Lower leg skin (tissue), 4 donors: ENCODE measurements at places on chromosomes 2 and 18.

- DNase-seq = peak; percentile 6
These were observed 158.0 kb downstream of the SMAD7 start for GRCh38 chr18:48792611-48793380.

GRCh38 chr2:17682098-17682857, 71.3 kb downstream of the SMC6 start:
- DNase-seq = no peak

DNA sequence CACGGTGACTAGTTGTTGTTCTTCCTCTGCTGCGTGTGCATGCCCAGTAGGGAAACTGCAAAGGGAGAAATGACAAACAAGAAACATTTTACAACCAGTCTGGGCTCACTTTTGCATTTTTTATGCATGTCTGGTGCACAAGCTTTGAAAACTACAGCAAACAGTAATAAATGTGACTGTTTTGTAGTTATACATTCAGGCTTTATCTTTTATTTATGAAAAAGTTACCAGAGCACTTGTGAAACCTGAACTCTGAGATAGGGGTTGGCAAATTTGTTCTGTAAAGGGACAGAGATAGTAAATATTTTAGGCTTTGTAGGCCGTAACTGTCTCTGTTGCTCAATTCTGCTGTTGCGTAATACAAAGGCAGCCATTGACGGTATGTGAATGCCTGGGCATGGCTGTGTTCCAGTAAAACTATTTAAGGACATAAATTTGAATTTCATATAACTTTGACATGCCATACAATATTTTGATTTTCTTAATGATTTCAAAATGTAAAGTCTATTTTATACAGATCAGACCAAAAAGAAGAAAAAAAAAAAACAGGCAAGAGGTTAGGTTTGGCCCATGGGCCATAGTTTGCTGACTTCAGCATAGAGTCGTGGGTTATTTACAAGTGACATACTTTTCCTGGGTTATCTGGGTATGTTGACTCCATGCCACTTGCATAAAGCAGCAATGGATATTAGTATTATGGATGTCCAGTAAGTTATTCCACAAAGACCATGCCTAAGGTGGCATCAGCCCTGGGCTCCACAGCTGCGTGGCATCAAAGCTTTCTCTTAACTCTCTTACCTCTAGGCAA, 53.6 kb upstream of the EML6 start:
- no peak for DNase-seq

- no peak for DNase-seq
These were observed 156.4 kb upstream of the ITGA4 start for GRCh38 chr2:181300600-181301291.

GRCh38 chr2:218262631-218263586, 2.1 kb downstream of the GPBAR1 start:
- no peak for DNase-seq

- no peak for DNase-seq
These were observed 39.5 kb downstream of the SPATS2L start for GRCh38 chr2:200345975-200346374.

DNA sequence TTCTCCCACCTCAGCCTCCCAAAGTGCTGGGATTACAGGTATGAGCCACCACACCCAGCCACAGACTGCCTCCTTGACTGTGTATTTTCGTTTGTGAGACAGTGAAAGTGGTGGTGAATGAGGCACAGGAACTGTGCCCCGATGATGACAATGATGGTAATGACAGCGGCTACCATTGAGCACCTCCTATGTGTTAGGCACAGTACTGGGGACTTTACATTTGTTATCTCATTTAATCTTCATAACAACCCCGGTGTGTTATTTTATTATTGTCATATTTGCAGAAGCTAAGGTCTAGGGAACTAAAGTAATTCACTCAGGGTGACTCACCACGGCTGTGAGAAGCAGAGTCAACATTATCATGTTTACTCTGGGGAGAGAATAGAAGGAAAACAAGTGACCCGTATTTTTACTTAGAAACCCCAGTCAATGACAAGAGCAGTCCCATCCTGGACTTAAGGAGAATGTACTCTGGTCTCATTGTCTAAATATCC, 77.6 kb upstream of the ALPP start:
- no peak for DNase-seq

DNA sequence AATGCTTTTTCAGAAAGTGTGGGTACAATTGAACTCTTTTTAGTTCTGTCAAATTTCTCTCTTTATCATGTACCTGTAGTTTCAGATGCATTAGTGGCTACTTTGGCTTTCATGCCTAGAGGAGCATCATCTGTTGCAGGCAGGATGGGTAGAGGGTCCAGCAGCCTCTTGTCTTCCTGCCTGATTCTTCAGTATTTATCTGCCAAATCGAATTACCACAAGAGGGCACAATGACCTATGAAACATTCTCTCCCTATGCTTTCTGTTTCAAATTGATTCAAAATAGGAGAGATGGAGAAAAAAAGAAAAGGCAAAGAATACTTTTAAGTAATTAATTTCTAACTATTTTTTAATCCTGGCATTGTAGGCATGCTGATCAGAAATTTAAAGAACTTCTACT, 477.2 kb downstream of the TRIB2 start:
- no peak for DNase-seq

DNA sequence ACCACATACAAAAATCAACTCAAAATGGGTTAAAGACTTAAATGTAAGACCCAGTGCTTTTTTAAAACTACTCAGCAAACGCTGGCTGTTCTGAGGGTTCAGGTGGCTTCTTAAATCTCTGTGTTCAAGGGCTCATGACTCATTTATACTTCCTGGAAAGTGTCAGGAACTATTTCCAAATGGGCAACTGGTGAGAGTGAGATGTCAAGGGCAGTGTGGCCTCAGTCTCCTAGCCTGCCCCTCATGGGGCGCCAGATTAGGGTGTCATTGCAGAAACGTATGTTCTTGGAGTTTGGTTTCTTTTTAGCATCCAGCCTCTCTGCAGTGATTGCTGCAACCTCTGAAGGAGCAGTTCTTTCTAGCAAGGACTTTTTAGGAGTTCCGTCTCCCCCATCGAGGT, 485.4 kb downstream of the TNS1 start:
- no peak for DNase-seq

DNA sequence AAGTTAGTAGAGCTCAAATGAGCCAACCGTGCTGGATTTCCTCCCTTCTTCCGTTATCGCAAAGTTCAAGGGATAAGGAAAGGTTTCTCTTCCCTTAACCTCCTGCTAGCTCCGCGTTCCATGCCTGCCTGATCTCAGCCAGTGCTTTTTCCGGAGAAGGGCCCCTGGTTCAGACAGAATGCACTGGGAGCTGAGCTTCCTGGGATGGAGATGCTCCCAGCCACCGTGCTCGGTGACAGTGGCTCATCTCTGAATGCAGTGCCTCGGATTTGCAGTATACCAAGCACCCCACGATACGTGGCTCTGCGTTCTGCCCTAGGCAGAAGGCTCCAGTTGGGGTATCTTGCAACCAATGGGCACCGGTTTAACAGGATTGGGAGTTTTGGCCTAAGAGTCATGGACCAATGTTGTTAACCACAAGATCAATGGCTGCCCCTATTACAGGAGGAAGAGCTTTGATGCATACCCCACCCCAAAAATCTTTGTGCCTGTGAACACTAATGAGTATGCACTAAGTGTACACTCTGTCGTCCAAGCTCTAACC, 876 bp downstream of the CNTNAP5 start:
- no peak for DNase-seq

DNA sequence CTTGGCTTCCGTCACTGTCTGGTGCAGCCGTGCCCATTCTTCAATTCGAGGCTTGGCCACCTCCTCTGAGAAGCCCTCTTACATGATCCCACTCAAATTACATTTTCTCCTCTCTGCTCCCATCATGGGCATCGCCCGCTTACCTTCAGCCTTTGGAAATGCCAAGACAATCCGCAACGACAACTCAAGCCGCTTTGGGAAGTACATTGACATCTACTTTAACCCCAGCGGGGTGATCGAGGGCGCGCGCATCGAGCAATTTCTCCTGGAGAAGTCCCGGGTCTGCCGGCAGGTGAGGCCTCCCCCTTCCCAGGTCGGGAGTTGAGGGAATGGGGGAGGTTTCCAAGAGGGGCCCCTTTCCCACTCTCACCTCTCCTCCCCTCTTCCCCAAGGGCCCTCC, 38.3 kb downstream of the MYO7B start:
- DNase-seq = peak; percentile 81

DNA sequence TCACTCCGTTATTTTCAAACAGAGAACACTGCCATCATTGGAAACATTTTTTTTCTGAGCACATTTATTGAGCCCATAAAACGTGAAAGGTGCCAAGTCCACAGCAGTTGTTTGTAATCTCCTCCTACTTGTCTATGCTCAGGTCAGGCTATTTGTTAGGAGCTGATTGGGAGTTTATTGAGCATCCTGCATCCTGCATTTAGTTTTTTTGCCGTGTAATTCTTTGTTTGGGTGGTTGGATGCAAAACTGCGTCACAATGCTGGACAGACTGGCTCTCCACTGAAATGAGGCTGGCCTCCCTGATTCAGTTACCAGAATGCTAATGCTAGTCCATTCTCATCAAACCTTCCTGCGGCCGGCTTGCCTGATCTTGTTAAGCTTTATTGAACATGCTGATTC, 71.4 kb downstream of the RAPGEF4 start:
- no peak for DNase-seq

- DNase-seq = no peak
These were observed 130.2 kb downstream of the MTCL1 start for GRCh38 chr18:8835521-8835953.

DNA sequence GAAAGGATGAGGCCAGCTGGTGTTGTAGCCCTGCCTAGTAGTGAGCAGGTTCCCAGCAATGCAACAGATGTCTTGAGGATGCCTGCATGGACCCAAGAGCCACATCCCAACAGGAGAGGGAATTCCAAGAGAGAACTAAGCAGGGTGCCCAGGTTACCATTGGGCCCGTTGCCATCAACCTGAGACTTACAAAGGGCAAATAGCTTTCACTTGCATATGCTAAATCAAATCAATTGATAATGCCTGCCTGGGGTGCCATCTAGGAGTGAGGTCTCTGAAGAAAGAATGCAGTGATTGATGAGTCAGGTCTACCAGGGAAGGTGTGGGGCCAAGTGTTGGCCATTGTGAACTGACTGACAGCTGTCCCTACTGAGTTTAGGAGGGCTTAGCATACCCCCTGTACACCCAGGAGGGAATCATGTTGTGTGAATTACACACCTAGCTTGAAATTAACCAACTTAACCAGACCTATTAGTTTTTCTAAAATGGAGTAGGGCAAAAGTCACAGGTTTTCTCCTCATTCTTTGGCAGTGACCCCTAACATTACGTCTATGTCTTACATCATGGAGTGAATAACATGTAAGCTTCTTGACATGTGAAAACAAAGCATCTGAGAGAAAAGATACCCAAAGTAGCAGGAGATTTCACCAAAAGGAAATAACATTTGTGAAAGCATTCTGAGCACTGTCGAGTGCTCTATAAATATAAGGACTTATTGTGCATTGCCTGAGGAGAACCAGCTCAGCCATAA, 32.3 kb downstream of the FHOD3 start:
- no peak for DNase-seq

DNA sequence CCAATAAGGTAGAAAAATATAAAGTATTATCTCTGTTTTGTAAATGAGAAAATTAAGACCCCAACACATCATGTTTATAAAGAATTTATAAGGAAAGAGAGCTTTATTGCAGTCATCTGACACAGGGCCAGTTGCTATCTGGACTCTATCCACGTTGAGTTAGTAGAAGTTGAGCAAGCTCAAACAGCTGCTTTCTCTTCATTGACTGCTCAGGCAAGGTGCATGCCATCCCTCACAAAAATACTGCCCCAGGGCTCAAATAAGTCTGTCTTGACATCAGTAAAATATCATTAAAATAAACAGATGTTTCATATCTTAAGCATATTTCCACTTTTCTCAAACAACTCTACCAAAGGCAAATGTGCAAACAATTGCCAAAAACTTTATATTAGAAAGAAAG, 14.8 kb downstream of the COL5A2 start:
- peak; percentile 86 for DNase-seq

DNA sequence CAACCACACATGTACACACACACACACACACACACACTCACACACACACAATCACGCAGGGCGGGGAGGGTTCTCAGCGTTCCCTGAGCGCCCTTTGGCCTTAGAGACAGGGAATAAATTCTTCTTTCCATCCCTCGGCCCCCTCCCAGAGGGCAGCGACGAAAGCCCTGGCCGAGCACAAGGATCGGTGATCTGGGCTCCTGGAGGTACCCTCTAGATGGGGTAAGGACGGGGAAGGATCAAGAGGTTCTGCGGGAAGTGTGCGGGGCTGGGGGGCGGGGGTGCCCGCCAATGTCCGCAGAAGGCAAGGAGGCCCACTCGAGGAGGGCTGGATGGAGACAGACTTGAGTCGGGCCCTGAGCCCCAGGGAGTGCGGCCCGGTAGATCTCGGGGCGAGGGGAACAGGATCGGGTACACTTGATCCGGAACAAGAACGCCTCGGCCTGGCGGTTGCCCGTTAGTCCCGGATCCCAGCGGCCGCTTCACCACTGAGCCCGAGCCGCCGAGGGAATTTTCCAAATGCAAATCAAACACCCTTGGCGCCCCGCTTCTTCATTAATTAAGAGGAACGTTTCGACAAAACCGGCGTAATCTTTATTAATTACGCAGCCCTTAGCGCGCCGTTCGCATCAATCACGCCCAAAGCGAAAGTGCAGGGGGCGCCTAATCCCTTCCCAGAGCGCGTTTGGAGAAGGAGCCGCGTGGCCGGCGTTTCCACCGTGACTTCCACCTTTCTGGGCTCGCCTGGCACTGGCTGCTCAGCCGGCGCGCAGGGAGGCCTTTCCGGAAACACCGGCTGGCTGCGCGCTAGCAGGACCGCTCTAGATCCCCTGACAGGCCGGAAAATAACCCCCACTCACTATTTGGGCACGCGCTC, 7.0 kb upstream of the PAX3 start:
- peak; percentile 82 for DNase-seq

DNA sequence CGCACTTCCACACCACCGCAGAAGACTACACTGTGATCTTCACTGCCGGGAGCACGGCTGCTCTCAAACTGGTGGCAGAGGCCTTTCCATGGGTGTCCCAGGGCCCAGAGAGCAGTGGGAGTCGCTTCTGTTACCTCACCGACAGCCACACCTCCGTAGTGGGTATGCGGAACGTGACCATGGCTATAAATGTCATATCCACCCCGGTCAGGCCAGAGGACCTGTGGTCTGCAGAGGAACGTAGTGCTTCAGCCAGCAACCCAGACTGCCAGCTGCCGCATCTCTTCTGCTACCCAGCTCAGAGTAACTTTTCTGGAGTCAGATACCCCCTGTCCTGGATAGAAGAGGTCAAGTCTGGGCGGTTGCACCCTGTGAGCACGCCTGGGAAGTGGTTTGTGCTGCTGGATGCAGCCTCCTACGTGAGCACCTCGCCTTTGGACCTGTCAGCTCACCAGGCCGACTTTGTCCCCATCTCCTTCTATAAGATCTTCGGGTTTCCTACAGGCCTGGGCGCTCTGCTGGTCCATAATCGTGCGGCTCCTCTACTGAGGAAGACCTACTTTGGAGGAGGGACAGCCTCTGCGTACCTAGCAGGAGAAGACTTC, 12.5 kb downstream of the MOCOS start:
- no peak for DNase-seq

DNA sequence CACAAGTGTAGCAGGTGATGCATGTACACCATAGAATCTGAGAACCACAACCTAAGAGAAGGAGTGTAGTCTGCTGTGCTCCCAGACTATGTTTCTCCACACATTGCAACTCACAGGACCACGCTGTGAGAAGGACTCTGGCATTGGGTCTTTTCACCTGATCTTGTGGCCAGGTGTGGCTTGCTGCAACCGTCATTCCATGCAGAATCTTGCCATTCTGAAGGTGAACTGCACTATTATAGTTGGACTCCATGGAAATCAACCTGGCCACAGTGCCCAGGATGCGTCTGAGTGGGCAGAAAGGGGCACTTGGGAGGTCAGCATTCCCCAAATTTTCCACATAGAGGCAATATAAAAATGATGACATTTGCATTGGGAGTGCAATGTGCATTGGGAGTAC, 122.2 kb downstream of the CAPN13 start:
- DNase-seq = peak; percentile 63
